ENCODE measurements at places on chromosomes 3 and 15.

DNA sequence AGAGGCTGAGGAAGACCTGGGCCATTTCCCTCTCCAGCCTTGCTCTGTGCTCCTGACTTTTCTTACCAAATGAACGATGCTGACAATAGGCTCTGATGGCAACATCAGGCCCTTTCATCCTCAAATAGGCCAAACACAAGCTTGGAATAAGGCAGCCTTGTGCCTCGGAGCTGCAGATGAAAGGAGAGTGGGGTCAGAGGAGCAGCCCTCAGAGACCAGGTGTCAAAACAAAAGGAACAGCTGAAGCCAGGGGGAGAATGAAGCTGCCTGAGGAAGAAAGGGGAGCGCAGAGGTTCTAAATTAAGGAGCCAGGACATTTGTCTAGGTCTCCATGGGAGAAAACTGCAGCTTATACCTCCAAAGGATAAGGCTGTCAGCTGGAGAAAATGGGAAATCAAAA, 5.1 kb downstream of the BFSP2 start:
- no peak for DNase-seq

DNA sequence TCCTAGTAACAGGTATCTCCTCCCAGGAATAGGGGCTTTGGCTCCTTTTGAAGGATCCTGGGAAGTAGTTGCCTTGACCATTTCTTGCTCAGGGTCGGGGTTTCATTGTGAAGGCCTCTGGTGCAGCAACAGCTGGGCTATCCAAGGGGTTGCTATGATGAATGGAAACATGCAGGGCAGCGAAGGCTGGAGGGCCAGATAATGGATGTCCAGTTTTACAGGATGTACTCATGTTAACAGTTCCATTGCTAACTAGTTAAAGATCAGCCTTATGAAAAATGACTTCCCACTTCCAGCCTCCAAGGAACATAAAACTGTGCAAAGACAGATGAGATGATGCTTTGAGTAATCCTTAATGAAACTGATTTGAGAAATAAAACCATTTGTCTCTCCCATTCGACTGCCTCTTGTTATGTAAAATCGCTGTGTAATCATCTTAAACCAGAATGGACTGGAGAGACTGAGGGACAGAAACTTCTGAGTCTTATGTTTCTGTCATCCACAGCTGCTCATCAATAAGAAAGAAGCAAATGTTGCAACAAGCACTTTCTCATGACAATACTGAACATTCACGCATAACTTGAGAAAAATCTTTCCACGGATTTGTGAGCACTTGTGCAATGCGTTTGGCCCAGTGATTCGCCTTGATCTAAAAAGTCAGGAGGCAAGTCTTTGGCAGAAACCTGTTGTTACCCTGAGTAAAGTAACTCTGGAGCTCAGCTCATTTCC, 473.5 kb upstream of the RGMA start:
- no peak for DNase-seq

DNA sequence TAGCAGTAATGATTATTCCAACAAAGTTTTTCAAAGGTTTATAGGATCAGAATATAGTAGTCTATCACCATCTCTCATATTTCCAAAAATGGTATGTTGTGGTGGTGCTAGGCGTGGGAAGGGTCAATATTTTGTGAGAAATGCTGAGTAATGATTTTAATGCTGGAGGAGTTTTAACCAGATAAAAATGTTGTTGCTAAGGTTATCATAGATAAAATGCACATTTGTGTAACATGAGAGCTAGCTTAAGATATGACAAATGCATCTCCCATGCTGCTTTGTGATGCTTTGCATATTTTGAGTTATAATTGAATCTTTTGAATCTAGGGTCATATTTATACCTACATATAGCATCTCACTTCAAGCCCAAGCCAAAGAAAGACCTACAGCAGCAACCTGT, 103.9 kb upstream of the ROBO1 start:
- no peak for DNase-seq

- no peak for DNase-seq
Measured at GRCh38 chr3:150738688-150739087, 24.3 kb downstream of the SIAH2 start.

- DNase-seq = peak; percentile 69
Measured at GRCh38 chr3:9402410-9403228, 5.2 kb downstream of the SETD5 start.

DNA sequence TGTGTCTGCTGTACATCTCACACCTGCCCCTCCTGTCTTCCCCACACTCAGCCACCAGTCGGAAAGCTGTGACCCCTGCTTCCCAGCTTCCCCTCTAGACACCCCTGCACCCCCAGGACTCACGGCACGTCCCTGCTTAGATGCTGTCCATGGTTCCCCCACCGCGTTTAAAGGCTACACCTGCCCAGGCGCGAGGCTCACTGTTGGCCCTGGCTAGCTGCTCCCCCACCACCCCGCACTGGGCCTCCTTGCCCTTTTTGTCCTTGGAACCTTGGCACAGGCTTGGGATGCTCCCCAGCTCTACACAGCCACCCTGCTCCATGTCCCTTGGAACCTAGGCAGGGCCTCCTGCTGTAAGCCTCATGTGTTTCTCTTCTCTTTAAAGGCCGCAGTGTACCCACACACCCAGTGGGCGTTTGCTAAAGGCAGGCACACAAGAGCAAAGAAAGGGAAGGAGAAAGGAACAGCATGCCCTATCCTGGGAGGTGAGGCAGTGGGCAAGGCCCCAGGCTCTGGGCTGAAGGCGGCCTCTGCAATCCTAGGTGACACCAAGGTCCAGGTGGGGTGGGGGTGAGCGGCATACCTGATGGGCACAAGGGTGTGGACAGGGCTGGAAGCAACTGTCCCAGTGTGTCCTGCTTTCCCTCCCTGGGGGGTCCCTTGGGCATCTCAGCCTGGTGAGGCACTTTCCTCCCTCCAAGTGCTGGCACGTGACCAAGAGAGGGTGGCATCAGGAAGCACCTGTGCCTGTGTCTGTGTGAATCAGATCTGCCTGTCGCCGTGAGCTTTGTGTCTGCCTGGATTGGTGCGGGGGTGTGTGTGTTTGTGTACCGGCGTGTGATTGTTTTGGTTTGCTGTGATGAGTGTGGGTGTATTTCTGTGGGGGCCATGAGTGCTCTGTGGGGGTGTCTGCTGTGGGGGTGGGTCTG, 54.4 kb downstream of the TPRA1 start:
- DNase-seq = peak; percentile 44

Data from Peyer's patch (tissue), 4 donors.